ENCODE measurements at places on chromosomes 4 and X.
A peak's percentile ranks its signal among the peaks of the same experiment; 100 is the strongest.

DNA sequence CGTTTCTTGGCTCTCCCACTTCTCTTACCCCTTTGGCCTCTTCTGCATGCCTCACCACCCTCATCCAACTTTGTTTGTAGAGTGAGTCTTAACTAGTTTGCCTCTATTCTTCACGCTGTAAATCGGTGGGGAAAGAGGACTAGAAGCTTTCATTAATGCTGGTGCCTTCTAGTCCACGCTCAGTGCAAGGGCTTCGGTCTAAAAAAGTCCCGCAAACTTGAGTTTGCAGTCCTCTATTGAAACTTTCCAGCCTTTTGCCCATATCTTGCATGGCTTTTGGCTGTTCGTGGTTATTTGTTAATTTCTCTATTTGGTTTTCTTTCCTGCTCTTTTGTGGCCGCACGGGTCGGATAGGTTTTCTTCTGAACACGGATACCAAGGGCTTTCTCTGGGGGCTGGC lies 868 bp downstream of the DACH2 start:
- no peak for DNase-seq

DNA sequence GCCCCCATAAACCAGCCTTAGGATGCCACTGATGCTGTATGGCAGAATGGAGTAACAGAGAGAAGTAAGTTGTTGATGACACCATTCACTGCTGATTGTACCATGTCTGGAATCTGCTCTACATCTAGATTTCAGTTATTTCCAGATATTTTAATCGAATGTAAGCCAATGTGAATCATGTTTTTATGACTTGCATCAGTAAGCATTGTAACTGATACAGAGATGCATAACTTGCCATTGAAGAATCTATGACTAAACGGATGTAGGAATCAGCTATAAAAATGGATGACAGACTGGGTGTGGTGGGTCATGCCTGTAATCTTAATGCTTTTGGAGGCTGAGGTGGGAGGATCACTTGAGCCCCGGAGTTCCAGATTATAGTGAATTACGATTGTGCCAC lies 161.0 kb upstream of the GATB start:
- no peak for DNase-seq

GRCh38 chr4:104589264-104589868 lies 94.7 kb upstream of the CXXC4 start:
- no peak for DNase-seq

DNA sequence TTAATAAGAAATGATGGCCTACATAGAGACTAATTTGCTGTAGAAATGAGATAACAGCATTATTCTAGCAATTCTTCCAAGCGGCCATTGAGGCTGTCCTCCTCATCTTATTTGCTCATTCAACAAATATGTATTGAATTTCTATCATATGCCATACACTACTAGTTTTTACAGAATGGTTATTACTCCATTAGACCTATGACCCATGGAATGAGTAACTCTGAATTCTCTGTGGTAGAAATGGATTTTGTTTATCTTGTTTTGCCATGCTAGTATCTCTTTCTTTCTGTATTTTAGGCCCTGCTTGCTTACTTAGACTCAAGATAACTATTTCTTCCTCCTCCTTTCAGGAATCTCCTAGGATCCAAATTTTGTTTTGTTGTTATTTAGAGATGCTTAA lies 103.5 kb downstream of the RPA4 start:
- DNase-seq, result no peak

DNA sequence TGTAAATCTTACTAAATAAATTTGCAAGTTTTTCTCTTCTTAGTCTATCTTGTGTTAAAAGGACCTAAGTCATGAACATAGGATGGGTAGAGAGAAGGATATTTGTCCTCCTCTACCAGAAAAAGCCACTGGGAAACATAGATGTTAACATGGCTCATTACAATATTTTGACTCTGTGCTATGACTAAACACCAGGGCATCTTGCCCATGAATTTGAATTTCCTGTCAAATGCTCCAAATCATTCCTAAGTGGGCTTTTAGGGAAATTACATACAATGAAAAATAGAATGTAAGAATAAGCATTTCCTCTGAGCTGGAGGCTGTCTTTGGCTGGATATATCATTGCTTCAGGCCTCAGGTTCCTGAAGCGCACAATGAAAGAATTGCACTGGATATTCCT lies 39.1 kb downstream of the ANOS1 start:
- DNase-seq, result no peak

- DNase-seq, result no peak
Measured at GRCh38 chr4:133938061-133938460, 263.5 kb downstream of the PABPC4L start.

DNA sequence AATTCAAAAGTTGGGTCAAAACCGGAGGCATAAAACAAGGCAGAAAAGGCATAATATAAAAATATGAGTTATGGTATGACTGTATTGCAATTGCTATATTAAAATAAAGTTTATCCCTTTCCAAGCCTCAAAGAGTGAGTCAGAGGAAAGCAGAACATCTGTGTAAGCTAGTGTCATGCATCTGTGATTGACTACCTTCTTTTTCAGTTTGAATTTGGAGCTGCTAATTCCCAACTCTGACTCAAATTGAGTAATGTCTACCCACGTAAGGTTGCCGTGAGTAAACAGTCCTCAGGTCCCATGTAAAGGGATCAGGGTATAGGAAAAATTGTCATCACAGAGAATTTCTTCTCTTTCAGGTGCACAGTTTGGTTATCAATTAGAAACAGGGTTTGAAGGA lies 6.5 kb upstream of the SLITRK4 start:
- no peak for DNase-seq

GRCh38 chr4:110550260-110550659 lies 72.6 kb downstream of the PITX2 start:
- DNase-seq, result no peak

DNA sequence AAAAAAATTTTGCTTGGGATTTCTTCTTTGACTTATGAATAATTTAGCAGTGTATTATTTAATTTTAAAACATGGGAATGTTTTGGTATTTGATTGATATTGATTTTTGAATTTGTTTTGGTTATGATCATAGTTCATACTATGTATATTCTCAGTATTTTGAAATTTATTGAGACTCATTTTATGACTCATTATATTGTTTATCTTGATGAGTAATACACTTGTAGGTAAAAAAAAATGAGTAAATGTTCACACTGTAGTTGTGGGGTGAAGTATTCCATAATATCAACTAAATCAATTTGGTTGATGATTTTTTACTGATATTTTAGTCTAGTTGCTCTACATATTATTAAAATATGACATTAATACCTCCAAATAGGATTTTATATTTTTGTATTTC lies 1142.2 kb downstream of the ADGRL3 start:
- no peak for DNase-seq

GRCh38 chr4:184313702-184314659 lies 96.3 kb upstream of the ENPP6 start:
- no peak for DNase-seq

DNA sequence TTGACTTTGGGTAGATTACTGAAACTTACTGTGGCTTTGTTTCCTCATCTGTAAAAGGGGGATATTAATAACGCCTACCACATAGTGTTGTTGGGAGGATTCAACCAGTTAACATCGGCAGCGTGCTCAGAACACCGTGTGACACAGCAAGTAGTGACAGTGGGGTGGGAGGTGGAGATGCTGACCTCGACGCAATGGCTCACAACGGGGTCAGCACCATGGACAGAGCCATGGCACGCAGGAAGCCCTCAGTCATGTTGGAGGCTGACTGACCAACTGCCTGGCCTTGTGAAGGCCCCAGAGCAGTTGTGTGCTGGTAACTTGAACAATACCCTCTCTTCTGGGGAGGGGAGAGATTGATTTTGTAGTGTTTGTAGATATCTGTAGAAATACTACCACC lies 93.2 kb downstream of the WFS1 start:
- DNase-seq, result no peak

GRCh38 chr4:2177443-2178093 lies 64.4 kb downstream of the HAUS3 start:
- no peak for DNase-seq

- DNase-seq, result no peak
Measured at GRCh38 chr4:117327491-117327890, 242.1 kb upstream of the TRAM1L1 start.

- DNase-seq, result no peak
Measured at GRCh38 chr4:86895692-86896488, 3.7 kb upstream of the C4orf36 start.

- no peak for DNase-seq
Measured at GRCh38 chrX:96407981-96408380, 276.7 kb upstream of the DIAPH2 start.

DNA sequence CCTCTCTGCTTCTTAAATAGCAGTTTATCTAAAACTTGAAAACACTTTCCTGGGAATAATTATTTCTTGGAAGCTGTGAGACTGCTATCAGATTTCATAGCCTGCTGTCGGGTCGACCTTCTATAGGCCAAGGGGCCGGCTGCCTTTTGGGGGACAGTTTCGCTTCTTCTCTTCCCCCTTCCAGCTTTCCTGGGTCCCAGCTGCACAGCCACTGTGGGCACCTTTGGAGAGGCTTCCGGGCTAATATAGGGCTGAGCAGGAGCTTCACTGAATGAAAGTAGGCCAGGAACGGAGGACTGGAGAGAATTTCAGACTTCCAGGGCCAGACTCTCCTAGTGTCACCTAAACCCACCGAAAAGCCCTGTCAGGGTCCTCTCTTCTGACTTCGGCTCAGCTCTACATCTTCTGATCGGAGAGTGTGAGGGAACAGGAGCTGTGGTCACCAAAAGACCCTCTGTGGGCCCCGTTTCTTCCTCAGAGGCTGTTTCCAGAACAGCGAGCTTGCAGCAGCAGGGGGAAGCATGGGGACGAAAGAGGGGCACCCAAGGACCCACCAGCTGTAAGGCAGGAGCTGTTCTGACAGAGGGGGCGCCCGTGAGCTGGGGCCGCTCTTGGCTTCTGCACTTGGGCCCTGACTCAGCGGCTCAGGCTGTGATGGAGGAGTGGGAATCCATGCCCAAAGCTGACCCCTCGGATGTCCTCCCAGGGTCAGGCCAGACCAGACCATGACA lies 620.6 kb downstream of the BCOR start:
- no peak for DNase-seq

GRCh38 chrX:19814240-19814639 lies 73.2 kb downstream of the SH3KBP1 start:
- peak; percentile 31 for DNase-seq

GRCh38 chr4:87633243-87633642 lies 16.8 kb upstream of the DMP1 start:
- DNase-seq, result no peak

Measured in CD8-positive, alpha-beta T cell (primary cell).